Activated gamma-delta T cell treated with Interleukin-2 at 50 U/mL for 16 hours (primary cell): ENCODE measurements at places on chromosomes 2 and 18.

GRCh38 chr18:10727477-10727876 is 201.7 kb downstream of the NAPG start:
- DNase-seq = no peak

DNA sequence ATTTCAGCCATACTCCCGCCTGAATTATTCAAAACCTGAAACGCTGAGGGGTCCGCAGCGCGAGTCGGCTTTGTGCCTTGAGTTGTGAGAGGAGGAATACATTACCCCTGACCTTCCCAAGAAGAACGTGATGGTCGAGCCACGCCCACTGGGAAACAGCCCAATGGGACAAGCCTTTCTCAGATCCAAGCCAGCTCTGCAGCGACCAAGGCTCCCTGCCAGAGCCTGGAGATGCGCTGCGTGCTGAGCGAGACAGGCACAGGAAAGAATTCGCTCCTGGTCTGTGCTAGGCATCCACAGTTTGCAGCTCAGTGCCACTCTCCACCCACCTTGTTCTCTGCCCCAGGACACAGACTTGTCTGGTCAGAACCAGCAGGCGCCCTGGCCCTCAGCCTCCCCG is 74.1 kb upstream of the GLI2 start:
- DNase-seq = no peak

DNA sequence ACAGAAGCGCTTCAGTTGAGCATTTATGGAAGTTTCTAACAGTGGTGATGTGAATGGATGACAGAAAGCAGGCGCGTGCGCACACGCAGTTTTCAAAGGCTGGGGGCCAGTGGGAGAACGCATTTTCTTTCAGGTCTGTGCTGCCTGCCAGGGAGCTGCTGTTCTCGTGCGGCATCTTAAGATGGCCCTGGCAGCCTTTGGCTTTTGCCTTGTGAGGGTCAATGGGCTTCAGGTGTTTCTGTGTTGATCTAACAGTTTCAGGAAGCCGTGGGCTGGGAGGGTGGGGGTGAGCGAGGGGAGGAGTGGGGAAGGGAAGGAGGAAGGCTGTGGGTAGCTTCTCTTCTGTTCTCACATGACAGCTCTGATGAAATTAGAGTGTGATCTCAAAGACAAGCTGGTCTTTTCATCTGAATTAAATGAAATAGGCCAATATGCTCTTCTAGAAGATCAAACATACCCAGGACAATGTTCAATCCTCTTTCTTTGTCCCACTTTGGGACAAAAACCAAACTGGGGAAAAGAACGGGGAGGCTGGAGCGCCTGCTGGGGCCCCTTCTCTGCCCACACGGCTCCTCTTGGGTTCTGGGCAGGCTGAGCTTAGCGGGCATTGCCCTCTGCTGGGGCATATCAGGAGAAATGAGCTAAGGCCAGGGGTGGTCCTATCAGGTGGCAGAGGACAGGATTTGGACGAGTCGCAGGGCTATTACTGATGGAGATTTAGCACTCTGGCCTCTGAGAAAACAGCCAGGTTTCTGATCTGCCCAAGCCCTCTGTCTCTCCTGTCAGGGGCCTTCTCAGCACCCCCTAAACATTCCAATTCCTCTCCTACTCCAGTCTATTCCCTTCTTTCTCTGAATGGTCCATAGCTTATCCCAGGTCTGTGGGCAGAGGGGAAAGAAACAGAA is 126.2 kb upstream of the LGALSL start:
- peak; percentile 44 for DNase-seq

DNA sequence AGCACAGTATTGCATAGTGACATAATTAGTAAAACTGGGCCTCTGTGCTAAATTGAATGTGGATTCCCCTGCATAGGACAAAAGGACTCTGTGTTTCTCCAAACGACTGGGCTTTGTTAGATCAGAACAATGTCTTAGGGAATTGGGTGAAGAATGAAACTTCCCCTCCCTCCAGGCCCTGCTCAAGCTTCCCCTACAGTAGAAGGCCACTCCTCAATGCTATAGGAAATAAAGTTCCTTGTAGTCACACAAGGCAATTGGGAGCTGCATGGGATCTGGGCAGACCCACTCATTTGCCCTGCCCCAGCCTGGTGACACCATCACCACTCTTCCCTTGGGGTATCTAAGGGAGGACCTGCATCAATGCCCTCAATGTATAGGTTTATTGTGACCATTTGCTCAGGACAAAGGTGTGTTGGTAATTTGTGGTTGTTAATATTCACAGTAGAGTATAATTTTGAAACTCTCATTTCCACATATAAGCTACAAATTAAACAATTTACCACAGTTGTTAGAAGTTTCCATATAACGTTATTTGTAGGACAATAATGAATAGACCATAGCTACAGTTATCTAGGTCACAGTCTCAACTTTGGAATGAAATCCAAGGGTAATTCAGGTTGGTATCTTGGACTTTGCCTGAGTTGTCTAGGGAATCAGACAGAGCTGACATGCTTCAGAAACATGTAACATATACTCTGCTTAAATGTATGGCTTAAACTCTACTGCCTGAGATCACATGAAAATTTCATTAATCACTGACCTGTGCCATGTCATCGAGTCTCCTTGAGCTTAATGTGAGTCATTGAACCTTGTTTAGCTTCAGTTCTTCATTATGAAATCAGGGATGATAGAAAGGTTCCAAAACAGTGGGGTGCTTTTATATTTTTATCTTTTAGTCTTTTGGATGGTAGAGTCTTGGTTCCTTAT is 64.8 kb upstream of the DARS1 start:
- no peak for DNase-seq

- DNase-seq = no peak
Measured at GRCh38 chr2:61733563-61733962, 120.3 kb downstream of the FAM161A start.

DNA sequence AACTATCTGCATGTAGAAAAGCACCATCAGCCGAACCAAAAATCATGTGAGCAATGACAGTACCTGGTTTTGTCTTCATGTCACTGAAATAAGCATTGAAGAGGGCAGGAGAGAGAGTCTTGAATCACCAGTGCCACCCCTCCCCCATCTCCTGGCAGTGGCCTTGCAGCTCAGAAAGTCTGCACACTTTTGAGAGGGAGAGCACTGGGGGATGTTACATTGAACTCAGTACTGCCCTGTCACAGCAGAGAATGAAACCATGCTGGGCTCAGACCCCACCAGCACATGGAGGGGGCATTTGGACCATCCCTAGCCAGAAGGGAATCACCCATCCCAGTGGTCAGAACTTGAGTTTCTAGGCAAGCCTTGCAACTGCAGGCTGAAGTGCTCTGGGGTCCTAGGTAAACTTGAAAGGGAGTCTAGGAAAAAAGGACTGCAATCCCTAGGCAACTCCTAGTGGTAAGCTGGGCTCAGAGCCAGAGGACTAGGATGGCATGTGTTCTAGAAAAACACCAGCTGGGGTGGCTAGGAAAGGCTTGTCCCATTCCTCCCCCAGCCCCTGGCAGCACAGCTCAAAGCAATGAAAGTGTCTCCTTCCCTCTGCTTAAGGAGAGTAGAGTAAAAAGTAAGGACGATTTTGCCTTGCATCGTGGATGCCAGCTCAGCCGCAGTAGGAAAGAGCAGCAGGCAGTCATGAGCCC is 259.9 kb upstream of the MYT1L start:
- no peak for DNase-seq
